ENCODE measurements at places on chromosomes 3 and 15.

- DNase-seq = no peak
These were observed 14.5 kb downstream of the NCEH1 start for GRCh38 chr3:172696357-172696756.

DNA sequence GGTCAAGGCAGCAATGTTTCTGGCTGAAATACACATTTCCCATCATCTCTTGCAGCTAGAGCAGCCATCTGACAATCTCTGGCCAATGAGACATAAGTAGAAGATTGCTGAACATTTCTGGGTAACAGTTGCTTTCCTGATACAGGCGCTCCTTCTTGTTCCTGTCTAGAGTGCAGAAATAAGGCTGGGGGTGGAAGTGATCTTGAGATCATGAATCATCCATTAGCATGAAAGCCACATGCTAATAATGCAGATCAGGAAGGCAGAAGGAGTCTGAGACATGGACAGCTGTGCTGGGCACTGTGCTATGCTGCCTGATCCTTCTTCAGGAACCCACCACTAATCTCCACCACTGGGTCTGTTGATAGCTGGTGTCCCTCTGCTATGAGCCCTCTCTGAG lies 14.8 kb upstream of the TMEM108 start:
- no peak for DNase-seq

DNA sequence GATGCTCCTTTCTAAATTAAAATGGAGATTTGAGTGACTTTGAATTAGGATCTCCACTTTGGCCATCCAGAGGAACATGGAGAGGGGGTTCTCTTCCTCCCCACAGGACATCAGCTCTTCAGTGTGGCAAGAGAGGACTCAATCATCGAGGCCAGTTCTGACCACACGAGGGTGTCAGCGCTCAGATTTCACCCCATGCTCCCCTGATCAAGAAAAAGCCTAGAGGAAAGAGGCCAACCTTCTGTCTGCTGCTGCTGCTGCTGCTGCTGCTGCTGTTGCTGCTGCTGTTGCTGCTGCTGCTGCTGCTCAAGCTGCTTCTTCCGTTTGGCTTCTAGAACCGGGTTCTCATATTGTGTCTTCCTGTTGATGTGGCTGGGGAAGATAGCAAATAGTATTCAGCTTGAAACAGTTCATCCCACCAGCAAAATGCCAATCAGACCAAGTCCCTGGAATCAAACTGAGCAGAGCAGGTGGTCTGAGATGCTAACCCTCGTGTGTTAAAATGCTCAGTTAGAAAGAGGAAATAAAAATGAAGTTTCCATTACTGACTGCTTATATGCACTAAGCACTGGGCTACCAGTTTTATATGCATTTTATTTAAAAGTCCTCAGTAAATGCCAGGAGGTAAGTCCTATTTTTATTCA lies 599.0 kb downstream of the MAGI1 start:
- DNase-seq = no peak

GRCh38 chr3:8472549-8472948 lies 29.1 kb upstream of the LMCD1 start:
- DNase-seq = no peak

DNA sequence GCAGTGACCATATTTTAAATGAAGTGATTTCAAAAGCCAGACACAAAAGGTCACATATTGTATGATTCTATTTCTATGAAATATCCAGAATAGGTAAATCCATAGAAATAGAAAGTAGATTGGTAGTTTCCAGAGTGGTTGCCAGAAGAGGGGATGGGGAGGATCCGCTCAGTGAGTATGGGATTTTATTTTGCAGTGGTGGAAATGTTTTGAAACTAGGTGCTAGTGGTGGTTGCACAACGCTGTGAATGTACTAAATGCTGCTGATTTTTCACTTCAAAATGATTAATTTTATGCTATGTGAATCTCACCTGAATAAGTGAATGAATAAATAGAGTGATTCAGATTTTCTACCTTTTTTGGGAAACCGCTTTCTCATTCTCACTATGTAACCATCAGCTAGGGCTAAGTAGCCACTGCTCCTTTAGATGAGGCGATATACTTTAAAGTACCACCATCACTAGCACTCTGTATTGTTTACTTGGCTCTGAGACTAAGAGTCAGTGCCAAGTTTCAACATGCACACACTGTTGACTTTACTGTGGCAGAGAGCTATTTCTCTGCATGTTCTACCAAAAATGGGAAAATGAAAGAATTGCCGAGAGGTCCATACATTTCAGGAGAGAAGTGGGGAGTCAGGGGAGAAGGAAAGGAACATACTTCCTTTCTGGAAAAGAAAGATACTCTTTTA lies 90.7 kb upstream of the GOLIM4 start:
- DNase-seq = no peak

DNA sequence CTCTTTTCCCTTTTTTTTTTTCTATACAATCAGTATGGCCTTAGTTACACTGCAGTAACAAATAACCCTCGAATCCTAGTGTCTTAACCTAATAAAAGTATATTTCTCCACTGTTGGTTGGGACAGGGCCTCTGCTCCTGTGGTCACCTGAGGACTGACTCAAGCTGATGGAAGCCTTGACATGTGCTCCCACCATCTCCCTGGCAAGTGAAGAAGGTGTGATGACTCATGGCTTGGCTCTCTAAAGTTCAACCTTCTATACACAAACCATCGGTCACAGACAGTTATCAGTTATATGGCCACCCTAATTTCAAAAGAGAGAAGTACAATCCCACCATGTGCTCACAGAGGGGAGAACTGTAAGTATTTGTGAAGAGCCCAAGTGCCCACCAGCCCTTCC lies 65.8 kb upstream of the CACNA2D3 start:
- no peak for DNase-seq

DNA sequence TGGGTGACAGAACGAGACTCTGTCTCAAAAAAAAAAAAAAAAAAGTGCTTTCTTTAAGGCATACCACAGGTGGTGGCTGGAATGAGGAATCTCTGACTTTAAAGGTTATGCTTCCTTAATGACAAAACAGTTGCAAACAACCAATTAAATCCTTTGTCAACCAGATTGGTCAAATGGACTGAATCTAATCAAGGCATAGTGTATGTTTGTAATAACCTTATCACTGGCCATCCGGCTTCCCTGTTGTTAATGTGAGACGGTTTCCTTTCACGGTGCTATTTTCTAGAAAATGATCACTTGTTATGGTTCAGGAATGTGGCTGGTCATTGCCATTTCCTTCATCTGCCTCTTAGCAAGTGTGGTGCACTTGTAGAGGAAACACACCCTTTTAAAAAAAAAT lies 75.9 kb downstream of the FLNB start:
- DNase-seq = no peak

DNA sequence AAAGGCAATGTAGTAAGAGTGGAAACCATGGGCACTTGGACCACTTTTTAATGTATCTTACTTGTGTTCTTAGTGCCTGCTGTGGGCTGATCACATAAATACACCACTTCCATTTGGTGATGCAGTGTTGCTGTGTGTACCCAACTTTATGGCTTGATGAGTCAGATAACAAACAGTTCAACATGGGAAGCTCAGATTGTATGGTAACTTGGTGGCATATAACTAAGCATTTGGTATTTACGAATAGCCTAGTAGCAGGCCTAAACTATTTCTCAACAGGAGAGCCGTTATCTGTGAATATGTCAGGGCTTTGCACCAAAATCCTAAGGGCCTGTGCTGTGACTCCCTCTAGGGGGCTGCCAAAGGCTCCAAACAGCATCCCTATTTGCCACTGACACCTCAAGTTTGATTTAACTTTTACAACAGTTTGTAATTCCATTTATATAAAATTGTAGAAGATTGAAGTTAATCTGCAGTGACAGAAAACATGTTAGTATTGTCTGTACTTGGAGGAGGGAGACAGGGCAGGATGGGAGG lies 640.4 kb upstream of the CADM2 start:
- DNase-seq = no peak

DNA sequence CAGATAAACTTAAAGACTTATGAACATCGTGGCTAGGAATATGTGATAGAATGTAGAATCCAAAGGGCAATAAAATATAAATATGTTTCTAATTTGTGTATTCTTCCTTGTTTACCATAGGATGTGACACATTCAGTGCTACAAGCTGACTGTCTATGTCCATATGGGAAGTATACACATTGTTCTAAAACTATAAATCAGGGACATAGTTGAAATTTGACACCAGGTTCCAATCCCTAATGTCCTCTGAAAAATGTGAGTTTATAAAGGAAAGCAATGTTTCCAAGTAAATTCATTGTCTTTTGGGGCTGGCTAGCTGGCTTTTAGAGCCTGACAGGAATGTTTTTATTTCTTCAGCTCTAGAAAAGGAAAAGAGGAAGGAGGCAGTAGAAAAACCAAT lies 273.6 kb downstream of the CNTN4 start:
- DNase-seq = no peak

DNA sequence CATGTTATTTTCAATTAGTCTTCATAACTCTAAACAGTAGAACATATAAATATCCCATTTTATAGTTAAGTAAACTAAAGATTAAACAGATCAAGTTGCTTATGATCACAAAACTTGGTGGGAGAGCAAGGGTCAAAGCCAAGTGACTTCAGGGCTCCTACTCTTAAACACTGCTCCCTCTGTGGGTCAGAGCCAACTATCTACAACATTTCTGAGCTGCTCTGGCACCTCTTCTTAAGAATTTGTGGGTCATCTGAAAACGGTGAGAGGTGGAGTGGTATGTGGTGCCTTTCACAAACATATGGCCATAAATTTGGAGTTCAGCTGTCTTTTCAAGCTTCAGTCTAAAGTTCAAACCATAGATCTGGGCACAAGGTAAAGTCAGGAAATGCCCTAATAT lies 10.9 kb downstream of the ATG3 start:
- no peak for DNase-seq

DNA sequence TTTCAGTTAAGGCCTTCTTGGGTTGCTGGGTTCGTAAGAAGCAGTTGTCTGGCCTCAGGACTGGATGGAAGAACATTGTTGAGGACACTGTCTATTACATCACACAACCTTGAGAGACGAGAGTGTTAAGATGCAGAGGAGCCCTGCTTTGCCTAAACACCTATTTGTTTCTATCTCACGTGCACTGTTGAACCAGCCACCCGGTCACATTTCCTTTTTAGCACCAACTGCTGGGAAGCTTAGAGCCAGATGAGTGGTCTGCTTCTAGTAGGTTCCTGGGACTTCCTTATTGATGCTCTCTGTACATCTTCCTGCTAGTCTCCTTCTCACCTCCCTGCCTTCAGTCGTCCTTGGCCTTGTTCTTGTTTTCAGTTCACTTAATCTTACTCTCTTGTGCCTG lies 22.3 kb downstream of the CAND2 start:
- no peak for DNase-seq

DNA sequence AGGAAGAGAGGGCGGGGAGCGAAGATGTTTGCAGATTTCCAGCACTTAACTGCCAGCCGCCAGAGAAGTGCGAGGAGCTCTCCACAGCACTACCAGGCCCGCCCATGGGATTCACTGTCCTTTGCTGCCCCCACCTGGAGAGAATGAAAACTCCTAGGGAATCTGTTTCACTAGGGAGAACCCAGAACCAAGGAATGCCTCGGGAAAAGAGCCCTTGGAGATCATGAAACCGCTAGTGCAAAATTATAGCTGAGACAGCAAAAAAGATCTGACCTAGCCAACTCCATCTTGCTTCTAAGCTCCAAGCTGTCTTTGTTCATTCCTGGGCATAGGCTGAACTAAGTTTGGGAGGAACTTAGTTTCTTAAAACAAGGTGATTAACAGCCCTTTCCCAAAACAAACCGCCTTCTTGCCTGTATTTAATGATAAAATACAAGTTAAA lies 82.6 kb upstream of the GCNT3 start:
- DNase-seq = peak; percentile 80

GRCh38 chr15:22226034-22226790 lies 145.9 kb downstream of the OR4M2 start:
- no peak for DNase-seq

DNA sequence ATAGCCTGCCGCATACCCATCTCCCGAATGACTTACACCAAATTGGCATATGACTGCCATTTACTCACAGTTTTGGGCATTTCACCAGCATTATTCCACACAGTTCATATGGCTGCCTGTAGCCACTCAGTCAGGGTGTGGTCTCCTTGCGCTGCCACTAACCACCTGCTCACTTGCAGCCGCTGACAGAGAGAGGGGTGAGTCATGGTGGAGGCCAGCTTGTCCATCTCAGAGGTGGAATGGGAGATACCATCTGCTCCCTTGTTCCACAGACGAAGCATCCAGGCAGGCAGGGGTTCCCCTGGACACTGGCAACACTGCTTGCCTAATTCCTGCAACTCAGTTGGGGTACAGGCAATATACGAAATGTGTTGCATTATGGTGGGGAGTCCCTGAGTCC lies 15.6 kb downstream of the CCRL2 start:
- DNase-seq = no peak

DNA sequence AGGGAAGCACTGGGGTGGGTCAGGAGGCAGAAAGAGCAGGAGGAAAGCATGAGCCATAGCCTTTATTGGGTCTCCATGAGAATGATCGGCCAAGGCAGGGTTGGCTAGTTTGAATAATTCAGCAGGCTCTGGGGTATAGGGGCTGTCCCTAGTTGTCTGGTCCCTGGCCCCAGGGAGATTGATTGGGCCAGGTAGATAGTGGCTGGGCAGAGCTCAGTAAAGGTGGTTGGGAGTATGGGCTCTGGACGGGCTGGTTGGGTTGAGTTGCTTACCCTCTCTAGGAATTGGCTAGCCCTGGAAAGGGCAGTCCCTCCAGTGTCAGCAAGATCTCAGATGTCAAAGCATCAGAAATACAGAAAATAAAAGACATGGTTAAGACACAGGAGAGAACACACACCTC lies 148.1 kb downstream of the SHQ1 start:
- no peak for DNase-seq

DNA sequence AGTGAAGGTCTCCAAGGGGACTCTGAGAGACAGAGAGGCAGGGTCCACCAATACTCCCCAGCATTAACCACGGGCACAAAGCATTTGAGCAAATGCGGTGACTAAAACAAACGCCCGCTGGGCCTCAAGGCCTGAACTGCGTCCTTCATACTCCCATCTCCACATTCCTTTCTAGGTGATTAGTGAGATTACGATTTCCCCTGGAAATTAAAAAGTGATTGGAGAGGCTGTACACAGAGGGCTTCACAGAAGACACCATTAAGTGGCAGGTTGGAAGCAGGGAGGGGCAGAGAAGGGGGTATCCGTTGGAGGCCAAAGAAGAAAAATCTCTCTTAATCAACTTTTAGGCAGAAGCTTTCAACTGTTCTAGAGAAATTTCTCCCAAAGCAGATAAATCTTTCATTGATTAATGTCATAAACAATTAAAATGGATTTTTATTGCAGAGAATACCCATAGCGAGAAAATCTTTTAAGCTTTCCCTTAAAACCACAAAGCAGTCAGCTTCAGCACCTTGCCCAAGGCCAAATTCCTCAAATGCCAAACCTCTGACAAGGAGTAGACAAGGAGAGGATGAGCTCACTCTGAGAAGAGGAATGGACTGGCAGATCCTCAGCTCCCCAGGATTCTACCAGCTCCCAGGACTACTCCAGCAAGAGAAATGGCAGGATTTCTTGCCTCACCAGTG lies 38.2 kb downstream of the MB21D2 start:
- DNase-seq = no peak

DNA sequence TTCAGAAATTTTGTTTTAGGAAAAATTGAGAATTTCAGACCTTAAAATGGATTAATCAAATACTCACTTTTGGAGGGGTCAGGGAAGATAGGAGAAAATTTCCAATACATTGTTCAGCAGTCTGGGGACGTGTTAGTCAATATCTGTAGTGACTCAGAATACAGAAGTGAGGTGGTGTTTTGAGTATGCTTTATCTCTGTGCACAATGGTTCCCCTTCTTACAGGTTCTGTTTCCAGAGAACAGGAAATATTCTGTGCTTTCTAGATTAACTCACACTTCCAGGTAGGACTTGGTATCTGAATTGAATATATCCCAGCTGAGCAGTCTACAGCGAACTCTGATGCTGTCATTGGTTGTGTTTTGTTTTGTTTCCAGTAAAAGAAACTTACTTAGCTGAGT lies 30.7 kb upstream of the CCDC54 start:
- no peak for DNase-seq
